Dermis blood vessel endothelial cell (primary cell): ENCODE measurements at places on chromosomes 5 and 9. TPM values are rescaled to one million over a fixed set of nuclear protein-coding genes. Genes with fewer than 3 reads are reported as not detected.

- peak; percentile 83 for DNase-seq
Observed at GRCh38 chr9:128724744-128725211, 851 bp upstream of the ZDHHC12 start.

DNA sequence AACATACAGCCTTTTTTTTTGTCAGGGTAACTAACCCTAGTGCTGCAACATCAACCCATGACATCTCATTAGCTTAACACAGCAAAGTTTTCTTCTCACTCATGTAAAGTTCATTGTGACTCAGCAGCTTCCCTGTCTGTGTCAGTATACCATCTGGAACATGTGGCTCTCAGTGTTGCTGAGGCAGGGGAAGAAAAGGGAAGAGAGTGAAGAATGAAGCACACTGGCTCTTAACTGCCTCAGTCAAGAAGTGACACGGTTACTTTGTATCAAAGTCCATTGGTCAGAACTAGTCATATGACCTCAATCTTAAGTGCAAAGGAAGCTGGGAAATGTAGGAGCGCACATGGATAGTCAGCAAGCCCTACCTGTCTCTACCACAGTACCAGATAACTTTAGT, 185.0 kb upstream of the ELL2 start:
- no peak for DNase-seq

DNA sequence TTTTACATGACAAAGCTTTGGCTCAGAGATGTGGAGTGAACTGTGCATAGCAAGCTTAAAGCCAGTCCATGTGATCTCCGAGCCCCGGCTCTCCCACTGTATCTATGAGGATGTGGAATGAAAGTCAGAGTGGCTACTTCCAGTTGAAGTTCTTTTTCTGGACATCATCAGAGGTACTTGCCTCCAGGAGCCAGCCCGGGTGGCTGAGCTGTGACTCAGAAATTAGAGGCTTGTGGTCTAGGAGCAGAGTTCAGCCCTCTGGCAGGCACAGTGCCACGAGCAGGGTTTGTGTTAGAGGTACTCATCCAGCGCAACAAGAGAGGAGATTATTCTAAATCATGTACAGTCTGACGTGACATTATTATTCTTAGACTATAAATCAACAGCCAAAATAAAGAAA, 322.5 kb downstream of the CDK5RAP2 start:
- DNase-seq, result no peak

GRCh38 chr5:6770826-6771607, 57.8 kb downstream of the TENT4A start:
- no peak for DNase-seq

GRCh38 chr5:42870882-42871418, 59.3 kb upstream of the SELENOP start:
- DNase-seq, result no peak

DNA sequence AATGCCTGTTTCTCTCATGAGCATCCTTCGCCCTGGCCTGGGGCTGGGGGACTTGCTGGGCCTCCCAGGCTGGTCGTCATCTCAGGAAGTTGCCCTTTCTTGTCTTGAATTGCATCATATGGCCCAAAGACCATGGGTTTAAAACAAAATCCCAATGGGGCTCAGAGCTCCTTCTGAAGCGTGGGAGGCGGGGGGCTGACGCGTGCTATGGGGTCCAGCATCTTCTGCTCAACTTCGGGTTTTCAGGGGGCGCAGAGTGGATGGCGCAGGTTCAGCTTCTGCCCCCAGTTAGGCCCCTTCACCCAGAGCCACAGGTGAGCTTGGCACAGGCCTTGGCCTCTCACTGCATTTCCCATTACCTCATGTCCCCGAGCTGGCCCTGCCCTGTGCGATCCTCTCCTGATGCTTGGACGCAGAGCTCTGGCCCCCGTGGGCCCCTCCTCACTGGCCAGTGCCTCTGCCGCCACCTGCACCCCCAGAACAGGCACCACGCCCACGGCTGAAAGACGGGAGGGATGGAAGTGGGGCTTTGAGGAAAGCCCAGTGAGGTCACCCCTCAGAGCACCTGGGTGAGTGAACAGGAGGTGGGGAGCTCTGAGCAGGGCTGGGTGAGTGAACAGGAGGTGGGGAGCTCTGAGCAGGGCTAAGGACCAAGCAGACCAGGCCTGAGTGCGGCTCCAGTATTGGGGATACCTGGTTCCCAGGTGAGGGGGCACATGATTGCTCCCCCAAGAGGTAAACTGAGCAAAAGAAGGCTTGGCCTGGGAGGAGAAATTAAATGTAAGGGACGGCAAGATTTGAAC, 56.0 kb downstream of the TRIP13 start:
- DNase-seq, result no peak

The ERAP2 gene
- total RNA-seq, result 8.4 and 132 TPM in 2 replicates

The ADAMTS12 gene
- 1.0 and 2.3 TPM in 2 replicates for total RNA-seq
